Lung (tissue), 17 donors: ENCODE measurements at places on chromosomes 5 and 9. TPM values are rescaled to one million over a fixed set of nuclear protein-coding genes. Genes with fewer than 3 reads are reported as not detected.

Gene GPR151
- not detected for polyA plus RNA-seq

Gene LCN6
- 1.4 TPM for polyA plus RNA-seq

- DNase-seq = no peak
Measured at GRCh38 chr5:80153586-80154126, 102.2 kb downstream of the SERINC5 start.

DNA sequence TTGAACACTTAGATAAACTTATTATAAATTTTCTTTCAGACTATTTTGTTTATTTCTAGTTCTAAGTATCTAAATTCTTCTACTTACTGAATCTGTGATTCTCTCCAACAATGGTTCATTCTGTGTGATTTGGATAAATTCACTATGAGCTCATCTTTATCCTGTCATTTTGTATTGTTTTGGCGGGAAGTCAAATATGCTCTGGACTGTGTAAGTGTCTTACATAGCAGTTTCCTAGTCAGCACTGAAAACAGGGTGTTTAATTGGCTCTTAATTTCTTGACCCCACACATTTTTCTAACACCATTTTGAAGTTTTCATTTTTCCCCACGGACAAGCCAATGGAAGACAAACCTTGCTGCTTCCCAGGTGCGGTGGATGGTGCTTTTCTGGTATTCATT is 207.0 kb upstream of the ACO1 start:
- DNase-seq = peak; percentile 32

Gene CEL
- 0.66 TPM for polyA plus RNA-seq

Gene PDE6A
- polyA plus RNA-seq = 0.06 TPM

- peak; percentile 78 for DNase-seq
Measured at GRCh38 chr9:134403682-134404301, 77.5 kb downstream of the RXRA start.

- DNase-seq = peak; percentile 37
Measured at GRCh38 chr5:175681045-175681967, 23.4 kb downstream of the HRH2 start.

Gene CXCL14
- polyA plus RNA-seq = 2.3 TPM

DNA sequence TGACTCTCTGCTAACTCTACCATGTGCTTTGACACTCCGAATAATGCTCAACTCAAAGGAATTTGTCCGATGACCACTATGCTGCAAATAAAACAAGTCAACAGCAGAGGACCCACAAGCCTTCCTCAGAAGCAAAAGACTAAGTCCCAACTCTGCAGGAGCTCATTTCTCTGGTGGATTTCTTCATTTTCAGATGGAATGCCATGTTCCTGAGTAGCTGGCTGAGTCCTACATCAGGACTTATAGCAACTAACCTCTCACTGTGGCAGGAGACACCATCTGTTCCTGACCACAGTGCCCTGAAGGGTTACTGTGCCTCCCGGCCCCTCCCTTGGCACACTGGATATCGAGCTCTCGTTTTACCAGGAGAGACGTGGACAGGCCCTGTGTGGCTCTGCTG is 20.8 kb downstream of the LHFPL2 start:
- DNase-seq = no peak

- no peak for DNase-seq
Measured at GRCh38 chr5:135534609-135535419, 950 bp downstream of the NEUROG1 start.

DNA sequence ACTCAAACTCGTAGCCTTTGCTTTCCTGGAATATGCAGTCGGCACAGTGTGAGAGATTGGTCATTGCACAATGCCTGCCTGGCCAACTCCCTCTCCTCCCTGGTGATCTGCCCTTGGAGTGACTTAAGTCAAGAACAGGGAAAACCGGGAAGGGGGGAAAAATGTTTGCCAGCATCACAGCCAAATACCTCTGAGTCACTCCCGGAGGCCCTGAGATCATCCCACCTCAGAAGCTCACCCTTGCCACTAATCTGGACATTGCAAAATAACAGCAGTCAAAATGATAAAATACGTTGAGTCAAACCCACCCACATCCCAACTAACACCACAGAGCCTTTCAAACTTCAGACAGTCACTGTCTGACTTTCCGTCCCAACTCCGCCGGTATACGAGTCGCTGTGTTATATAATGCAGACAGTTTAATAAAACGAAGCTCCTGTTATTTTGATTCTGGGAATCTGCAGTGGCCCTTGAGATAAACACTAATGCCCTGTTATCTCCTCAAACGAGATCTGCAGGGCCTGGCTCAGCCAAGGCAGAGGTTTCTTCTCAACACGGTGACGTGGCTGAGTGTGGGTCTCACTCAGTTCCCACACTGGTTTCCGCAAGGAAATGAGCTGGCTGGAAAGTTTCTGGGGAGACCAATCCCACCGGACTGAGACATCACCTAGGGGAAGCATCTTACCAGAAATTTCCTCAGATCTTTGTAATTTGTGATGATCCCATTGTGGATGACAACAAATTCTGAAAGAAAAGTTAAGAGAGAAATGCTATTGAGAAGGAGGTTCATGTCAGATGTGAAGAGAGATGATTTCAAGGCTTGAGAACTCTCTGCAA is 22.1 kb downstream of the GFPT2 start:
- DNase-seq = peak; percentile 39

DNA sequence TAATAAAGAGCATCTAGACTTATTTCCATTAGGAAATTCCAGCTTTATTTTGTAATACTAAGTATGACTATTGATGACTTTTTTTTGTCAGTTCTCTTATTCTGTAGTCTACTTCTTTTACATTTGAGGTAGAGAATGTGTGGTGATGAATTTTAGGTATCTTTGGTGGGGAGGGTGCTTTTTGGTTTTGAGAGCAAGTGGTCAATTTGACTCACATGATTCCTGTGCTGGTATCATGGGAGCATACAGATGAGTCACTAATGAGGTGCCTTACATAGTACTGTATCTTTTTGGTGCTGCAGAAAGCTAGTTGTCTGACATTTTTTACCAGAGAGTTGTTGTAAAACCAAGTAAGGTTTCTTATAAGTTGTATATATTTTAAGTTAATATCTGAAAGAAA is 35.3 kb downstream of the ERBIN start:
- no peak for DNase-seq

Gene PTGS1
- polyA plus RNA-seq = 2.9 TPM

Gene C5orf52
- not detected for polyA plus RNA-seq

DNA sequence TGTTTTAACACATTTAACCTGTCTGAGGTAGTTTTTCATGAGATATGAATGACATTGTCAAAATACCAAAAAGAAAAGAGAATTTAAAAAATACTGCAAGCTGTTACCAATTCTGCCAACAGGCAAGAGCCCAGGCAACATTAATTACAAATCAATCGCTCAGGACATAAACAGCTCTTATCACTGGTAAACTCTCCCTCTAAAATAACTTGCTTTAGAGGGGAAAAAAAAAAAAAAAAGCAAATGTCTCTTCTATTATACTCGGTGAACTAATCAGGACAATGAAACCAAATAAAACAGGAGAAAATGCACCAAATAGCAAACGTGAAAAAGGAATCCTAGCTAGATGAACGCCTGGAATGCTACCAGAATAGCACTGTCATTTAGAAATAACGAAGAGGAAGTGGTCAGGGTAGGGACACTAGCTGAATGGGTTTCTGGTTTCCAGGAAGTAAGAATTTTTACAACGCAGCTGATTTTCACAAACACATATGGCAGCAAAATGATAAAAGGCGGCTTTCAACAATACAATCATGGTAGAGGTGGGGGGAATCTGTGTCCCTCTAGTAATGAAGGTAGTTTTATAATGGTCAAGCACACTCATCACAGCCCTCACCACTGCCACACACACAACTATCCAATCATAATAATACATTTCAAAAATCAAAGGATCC is 94.9 kb downstream of the DENND1A start:
- peak; percentile 57 for DNase-seq

- peak; percentile 66 for DNase-seq
Measured at GRCh38 chr5:146388386-146388785, 49.7 kb downstream of the POU4F3 start.
